Left lung (tissue), 14 donors: ENCODE measurements at places on chromosomes 16 and 17. TPM values are rescaled to one million over a fixed set of nuclear protein-coding genes. Genes with fewer than 3 reads are reported as not detected.

DNA sequence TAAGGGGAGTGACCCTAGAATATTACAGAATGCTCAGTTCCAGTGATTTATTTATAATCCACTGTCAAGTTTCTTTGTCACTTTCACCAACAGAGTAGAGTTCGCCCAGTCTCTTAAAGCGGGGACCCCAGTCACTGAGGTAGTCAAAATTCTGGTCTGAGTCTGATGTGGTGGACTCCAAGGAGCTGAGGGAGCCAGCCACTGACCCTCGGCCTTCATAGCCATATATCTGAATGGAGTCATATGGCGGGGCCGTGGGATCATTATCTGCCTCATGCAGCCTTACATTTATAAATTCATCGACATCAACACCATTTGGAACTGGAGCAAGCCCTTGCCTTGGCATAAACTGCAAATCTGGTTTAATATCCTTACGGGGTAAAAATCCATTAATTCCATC lies 382.7 kb downstream of the CDH8 start:
- H3K4me1 ChIP-seq, result no peaks in the 10 kb centered on the region
- DNase-seq, result no peak
- no peaks in the 10 kb centered on the region for H3K36me3 ChIP-seq
- no peaks in the 10 kb centered on the region for H3K27me3 ChIP-seq
- H3K27ac ChIP-seq, result no peak overlapping the region

- no peak for DNase-seq
- no peak overlapping the region for H3K27ac ChIP-seq
- no peaks in the 10 kb centered on the region for H3K4me1 ChIP-seq
- H3K27me3 ChIP-seq, result no peaks in the 10 kb centered on the region
- H3K36me3 ChIP-seq, result no peaks in the 10 kb centered on the region
Observed at GRCh38 chr17:67281053-67281452, 36.1 kb upstream of the HELZ start.

- no peak overlapping the region for H3K4me3 ChIP-seq
- no peaks in the 10 kb centered on the region for H3K36me3 ChIP-seq
- DNase-seq, result no peak
- H3K4me1 ChIP-seq, result no peaks in the 10 kb centered on the region
Observed at GRCh38 chr16:31267332-31268032, 7.7 kb downstream of the ITGAM start.

GRCh38 chr17:10657879-10658278 lies 770 bp upstream of the MYH3 start:
- no peaks in the 10 kb centered on the region for H3K4me1 ChIP-seq
- H3K36me3 ChIP-seq, result no peaks in the 10 kb centered on the region
- no peak for DNase-seq
- no peak overlapping the region for H3K27ac ChIP-seq

- no peak overlapping the region for H3K27ac ChIP-seq
- no peaks in the 10 kb centered on the region for H3K27me3 ChIP-seq
- H3K4me3 ChIP-seq, result no peak overlapping the region
- no peak for DNase-seq
- no peaks in the 10 kb centered on the region for H3K4me1 ChIP-seq
- no peaks in the 10 kb centered on the region for H3K36me3 ChIP-seq
Observed at GRCh38 chr16:82945420-82946101, 318.8 kb downstream of the CDH13 start.

DNA sequence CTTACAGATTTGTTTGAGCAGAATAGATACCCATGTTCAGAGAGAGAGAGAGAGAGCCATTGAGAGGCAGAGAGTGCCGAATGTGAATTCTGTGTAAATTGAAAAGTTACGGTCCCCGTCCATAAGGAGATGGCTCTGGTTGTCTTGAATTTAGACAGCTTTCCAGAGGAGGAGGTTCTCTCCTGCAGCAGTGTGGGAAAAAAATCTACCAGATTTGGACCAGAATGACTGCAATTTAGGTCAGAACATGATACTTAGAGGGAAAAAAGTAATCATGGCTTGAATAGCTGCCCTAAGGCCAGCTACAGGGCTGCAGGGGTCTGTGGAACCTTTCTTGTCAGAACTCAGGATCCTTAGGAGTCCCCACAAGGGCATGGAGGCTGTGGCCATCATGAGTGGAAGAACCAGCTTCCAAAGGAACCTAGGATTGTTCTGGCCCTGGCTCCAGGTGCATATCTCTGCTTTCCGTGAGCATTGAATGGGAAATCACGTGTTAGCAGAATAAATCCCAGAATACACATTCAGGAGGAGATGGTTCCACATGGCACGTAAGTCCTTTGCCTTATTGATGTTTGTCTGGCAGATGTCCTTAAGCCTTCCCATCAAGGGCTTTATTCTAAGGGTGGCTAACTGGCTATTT lies 13.0 kb downstream of the PITPNC1 start:
- H3K27ac ChIP-seq, result no peak overlapping the region
- H3K36me3 ChIP-seq, result no peaks in the 10 kb centered on the region
- DNase-seq, result no peak
- H3K27me3 ChIP-seq, result no peaks in the 10 kb centered on the region

- no peak within 1 kb of the TSS for H3K4me3 ChIP-seq
- H3K4me1 ChIP-seq, result peaks cover 6% of the 10 kb centered on the region
- no peak within 1 kb of the TSS for H3K27ac ChIP-seq
Observed at GRCh38 chr17:35879773-35880654, at the start of gene CCL5. Gene CCL5 (minus strand): TSS chr17:35880360.

DNA sequence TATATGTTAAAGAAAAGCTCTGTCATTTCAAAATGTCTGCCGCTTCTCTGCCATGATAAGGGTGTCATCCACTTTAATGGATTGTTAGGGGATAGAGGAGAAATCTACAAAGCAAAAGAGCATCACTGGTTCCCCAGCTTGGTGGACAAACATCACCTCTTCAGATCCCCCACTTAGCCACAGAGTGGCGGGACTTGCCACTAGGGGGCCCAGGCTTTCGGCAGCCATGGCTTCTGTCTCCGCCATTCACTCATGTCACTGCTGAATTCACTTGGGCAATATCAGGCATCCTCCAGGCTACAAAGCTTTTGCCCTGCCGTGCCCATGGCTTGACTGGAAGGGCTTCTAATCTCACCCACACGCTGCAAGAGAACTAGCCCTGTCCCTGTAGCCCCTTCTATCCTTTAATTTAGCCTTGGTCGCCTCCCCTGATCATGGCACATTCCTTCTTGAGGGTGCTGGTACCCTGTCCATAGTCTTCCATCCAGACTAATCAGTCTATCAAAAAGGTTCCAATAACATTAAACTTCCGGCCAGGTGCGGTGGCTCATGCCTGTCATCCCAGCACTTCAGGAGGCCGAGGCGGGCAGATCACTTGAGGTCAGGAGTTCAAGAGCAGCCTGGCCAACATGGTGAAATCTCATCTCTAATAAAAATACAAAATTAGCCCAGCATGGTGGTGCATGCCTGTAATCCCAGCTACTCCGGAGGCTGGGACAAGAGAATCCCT lies 34.7 kb downstream of the SBK1 start:
- no peaks in the 10 kb centered on the region for H3K4me1 ChIP-seq
- no peaks in the 10 kb centered on the region for H3K36me3 ChIP-seq
- no peak for DNase-seq
- no peak overlapping the region for H3K4me3 ChIP-seq
- H3K27me3 ChIP-seq, result no peaks in the 10 kb centered on the region

GRCh38 chr16:75244225-75244809 lies 7.1 kb downstream of the BCAR1 start:
- no peaks in the 10 kb centered on the region for H3K36me3 ChIP-seq
- DNase-seq, result no peak
- H3K4me3 ChIP-seq, result no peak overlapping the region

- H3K36me3 ChIP-seq, result no peaks in the 10 kb centered on the region
- H3K4me1 ChIP-seq, result no peaks in the 10 kb centered on the region
- H3K4me3 ChIP-seq, result no peak overlapping the region
- DNase-seq, result no peak
- no peaks in the 10 kb centered on the region for H3K27me3 ChIP-seq
Observed at GRCh38 chr16:75485230-75486013, 9.8 kb downstream of the CHST6 start.

DNA sequence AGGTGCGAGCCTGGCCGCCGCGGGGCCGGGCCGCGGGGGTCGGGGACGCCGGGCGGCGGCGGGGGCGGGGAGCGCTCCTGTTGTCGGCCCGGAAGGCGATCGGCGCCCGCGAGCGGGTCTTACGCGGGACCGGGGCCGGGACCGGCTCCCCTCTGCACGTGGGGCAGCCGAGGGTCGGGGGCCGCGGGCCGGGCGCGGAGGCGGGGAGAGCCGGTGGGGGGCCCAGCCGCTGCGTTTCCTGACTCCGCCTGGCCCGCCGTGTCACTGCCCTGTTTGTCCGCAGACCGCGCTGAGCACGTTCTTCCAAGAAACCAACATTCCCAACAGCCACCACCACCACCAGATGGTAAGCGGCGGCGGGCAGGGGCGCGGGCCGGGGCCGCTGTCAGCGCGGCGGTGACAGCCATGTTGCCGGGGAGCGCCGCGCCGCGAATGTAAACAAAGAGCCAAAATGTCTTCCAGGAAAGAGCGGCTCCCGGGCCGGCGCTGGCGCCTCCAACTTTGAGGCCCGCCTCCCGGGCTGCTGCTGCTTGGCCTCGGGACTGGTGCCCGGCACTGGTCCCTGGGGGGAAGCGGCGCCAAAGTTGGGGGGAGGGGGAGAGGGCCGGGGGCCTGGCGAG lies 586 bp downstream of the UBALD2 start:
- no peaks in the 10 kb centered on the region for H3K27me3 ChIP-seq
- H3K4me1 ChIP-seq, result peaks cover 82% of the 10 kb centered on the region
- H3K4me3 ChIP-seq, result peak overlapping the region; percentile 88

GRCh38 chr17:49516180-49516579 lies 21.1 kb downstream of the NGFR start:
- H3K27ac ChIP-seq, result no peak overlapping the region
- H3K27me3 ChIP-seq, result no peaks in the 10 kb centered on the region
- no peak for DNase-seq
- H3K36me3 ChIP-seq, result no peaks in the 10 kb centered on the region

KRTAP2-2 gene
- not detected for total RNA-seq

KRTAP16-1 gene
- not detected for total RNA-seq

FBXW10 gene
- not detected for total RNA-seq
